Urothelium cell line (cell line): ENCODE measurements at places on chromosomes 2 and 18.

DNA sequence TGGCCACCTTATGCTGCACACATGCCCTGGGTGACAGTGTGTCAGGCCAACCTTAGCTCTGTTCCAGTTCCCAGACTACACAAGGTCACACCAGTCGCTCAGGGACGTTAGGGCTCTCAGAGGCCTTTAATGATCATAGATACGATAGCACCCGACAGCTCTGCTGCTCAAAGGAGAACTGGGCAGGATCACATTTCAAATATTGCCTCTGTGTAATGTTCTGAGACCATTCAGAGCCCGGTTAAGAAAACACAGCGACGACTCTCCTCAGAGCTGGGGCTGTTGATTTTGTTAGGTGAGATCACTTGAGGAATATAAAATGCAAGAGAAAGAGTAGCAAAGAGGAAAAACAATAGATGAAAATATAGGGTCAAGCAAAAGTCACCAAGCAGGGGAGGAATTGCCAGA is 166.6 kb upstream of the TANK start:
- DNase-seq, result no peak

DNA sequence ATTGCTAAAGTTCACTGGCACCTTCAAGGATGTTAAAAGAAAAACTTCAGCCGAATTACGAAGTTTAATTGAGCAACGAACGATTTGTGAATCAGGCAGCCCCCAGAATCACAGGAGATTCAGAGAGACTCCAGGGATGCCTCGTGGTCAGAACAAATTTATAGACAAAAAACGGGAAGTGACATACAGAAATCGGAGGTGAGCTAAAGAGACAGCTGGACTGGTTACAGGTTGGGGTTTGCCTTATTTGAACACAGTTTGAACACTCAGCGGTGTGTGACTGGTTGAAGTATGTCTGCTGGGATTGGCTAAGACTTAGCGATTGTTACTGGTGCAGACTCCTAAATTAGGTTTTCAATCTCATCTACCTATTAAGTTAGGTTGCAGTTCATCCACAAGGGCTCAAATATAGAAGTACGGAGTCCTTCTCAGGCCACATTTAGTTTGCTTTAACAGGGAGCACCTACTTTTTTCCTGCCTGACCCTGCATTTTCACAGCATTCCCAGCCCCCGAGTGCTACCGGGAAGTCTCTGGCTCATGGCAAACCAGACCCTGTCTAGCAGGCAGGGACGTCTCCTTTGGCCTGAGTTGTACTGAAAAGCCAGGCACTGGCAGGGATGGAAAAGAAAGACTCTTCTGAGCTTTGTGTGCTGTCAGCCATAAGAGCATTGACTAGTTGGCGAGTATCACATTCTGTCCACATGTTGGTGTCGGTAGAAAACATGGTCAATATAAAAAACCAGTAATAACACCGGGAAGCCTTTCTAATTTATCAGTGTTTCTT is 41.1 kb downstream of the CDCA7 start:
- no peak for DNase-seq

- no peak for DNase-seq
Observed at GRCh38 chr18:47108373-47108772, 41.9 kb downstream of the HDHD2 start.

- no peak for DNase-seq
Observed at GRCh38 chr18:24395049-24395795, 2.4 kb downstream of the OSBPL1A start.

DNA sequence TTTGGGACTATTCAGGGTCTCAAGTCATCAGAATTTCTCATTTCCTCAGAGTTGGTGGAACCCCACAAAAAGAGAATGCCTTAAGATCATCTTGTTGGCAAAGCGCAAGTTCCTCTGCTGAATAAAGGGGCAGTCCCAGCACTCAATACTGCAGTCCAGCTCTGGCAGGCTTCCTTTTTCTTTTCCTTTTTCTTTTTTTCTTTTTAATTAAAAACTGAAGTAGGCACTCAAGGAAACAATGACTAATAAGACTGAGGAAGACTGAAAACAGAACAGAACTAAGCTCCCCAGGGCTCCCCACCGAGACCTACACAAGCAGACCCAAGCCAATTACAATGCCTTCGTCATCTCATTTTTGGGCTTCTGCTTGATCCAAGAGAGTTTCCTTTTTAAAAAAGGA is 82.0 kb downstream of the STK39 start:
- DNase-seq, result no peak

GRCh38 chr18:66734451-66734850 is 130.6 kb upstream of the CDH19 start:
- DNase-seq, result no peak

DNA sequence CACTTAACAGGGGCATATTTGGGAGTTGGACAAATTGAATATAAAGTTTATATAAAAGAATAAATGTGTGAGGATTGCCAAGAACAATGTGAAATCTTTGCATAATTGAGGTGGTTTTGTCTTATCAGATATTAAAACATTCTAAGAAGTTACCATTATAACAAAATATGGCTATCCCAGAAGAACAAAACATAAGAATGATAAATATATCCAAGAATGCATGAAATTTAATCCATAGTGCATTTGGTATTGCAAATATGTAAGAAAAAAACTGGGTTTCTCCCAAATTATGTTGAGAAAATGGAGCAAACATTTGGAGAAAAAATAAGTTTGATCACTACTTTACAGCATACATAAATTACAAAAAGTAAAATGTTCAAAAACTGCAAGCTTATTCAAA is 562.4 kb downstream of the RNF144A start:
- no peak for DNase-seq

DNA sequence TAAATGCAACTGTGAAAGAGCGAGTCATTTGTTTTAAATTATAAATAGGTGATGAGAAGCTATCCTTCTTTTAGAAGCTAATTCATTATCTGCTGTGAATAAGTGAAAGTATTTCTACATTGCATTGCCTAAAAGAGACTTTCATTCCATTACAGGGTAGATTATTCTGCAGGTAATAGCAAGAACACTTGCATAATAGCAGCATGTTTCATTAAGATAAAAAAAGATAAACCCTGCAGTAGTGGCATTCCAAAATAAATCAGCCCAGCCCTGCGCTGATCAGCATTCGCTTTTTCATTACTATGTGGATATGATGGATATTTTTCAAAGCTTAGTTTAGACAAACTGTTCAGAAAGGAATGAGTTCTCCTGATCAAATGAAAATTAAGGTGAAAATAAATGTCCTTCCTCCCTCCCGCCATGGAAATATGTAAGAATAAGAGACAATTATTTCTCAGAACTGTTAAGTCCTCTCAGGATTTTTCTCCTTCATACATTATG is 72.8 kb downstream of the DSC3 start:
- no peak for DNase-seq

GRCh38 chr2:28633746-28634145 is 117.9 kb upstream of the PPP1CB start:
- DNase-seq, result no peak

DNA sequence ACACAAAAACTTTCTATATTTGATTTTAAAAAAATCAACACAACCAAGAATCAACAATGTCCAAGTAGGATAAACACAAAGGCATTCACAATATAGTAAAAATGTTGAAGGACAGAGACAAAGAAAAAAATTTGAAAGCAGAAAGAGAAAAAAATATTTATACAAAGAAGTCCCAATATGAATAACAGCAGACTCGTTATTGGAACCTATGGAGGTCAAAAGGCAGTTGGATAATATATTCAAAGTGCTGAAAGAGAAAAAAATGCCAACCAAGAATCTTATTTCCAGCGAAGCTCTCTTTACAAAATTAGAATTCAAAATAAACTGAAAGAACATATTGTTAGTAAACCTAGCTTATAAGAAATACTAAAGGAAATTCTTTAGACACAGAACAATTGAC is 859.5 kb downstream of the LRP1B start:
- DNase-seq, result no peak

DNA sequence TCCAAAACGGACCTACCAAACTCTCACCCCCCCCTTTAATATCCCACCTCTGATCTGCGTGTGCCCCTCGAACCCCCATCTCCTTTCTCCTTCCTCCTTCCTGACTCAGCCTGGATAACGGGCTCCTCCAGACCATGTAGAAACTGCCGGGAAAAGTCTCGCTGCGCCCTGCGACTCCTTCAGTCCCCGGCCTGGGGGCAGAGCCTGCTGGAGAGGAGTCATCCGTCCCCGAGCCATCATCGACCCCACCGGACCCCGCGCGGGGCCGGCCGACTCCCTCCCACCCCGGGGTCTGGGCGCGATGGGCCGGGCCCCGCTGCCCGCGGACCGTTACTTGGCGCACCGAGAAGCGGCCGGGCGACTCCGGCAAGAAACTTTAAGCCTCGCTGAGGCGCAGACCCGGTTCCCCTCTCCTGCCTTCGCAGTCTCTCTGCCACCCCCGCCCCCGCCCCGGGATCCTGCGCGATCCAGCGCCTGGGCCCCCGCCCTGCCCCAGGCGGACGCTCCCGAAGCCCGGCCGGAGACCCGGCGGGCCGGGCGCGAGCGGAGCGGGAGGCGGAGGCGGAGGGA is 3.4 kb downstream of the ZEB2 start:
- DNase-seq, result no peak

GRCh38 chr18:55370936-55371335 is 217.1 kb downstream of the TCF4 start:
- no peak for DNase-seq

- DNase-seq, result no peak
Observed at GRCh38 chr2:69789772-69790600, 39.5 kb upstream of the GMCL1 start.

- DNase-seq, result no peak
Observed at GRCh38 chr2:143262389-143262788, 133.2 kb downstream of the ARHGAP15 start.

DNA sequence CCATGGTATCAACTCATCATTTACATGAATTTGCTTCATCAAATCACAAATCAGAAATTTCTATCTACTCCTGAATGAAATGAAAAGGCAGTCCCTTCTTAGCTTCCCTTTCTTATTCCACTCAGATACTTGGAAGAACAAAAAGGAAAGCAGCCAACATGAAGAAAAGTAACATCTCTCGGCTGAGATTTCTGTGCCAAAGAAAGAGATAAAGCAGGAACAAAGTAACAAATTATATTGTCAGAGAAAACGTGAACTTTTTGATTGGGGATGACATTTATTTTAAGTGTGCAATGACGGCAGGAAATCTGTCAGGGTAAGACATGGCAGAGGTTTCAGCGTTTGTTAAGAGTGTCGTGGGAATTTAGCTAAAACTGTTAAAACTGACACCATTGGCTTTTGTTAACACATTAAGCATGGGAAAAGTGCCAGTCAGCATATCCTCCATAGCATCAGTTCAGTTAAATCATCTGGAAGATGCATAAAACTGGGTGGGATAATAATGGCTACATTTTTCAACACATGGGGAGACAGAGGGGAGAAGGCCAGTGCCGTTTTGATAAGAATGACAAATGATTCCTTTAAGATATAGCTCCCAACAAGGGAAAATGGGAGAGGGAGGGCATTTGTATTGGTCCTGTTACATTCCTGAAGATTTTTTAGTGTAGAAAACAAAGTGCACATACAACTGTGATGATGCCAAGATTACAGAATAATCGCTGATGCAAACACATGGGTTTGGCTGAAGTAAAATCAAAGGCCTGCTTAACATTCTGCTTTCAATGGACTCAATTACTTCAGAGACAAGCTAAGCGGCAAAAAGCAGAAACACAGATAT is 211.6 kb downstream of the ZNF521 start:
- no peak for DNase-seq

GRCh38 chr2:54470266-54470938 is 14.3 kb downstream of the SPTBN1 start:
- peak; percentile 44 for DNase-seq
